ENCODE measurements at places on chromosomes 5 and 9.

GRCh38 chr9:108666240-108666784 lies 189.5 kb downstream of the ACTL7B start:
- no peak for DNase-seq

- no peak for DNase-seq
These were observed 60.9 kb upstream of the GLRX start for GRCh38 chr5:95883185-95884016.

DNA sequence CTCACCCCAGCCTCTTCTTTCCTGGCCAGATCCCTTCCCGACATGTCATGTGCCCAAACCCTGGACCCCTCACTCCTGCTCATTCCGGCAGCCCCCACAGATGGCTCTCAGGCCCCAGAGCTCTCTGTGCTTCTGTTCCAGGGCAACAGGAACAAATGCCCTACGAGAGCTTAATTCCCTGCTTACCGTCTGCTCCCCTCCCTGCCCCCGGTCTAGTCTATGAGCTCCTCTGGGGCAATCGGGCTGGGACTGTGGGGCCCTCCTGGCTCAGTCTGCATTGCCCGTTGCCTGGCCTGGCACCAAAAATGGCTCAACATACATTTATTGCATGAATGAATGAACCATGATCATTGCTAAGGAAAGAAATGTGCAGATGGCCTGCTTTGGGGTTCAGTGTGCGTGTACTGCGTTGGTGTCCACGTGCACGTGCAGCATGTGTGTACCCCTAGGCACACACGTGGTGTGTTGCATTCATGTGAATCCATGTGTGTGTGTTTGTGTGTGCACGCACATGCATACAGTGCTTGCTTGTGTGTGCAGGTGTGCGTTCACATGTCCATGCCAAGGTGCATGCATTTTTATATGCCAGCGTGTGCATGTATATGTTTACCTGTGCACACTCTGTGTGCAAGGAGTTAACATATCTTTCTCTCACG lies 201.2 kb upstream of the IER5L start:
- DNase-seq: no peak

GRCh38 chr9:121597698-121598166 lies 53.7 kb upstream of the DAB2IP start:
- no peak for DNase-seq

- DNase-seq: peak; percentile 19
These were observed 287.3 kb downstream of the EBF1 start for GRCh38 chr5:158812408-158812807.

DNA sequence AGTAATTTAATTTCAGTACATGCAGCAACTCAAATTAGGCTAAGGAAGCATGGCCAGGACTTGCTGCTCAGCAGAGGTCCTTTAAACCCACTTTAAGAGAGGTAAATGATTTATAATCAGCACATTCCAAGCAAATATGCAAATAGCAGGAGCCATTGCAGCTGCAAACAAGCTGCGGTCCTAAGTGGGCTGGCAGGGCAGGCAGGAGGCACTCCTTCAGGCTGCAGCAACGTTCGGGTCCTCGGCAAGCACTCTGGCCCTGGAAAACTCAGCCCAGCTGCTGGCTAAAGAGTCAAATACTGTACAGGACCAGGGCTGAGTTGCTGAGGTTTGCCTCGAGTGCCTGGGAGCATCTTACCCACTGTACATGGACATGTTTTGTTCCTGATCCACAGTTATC lies 126.9 kb downstream of the FSTL4 start:
- no peak for DNase-seq

DNA sequence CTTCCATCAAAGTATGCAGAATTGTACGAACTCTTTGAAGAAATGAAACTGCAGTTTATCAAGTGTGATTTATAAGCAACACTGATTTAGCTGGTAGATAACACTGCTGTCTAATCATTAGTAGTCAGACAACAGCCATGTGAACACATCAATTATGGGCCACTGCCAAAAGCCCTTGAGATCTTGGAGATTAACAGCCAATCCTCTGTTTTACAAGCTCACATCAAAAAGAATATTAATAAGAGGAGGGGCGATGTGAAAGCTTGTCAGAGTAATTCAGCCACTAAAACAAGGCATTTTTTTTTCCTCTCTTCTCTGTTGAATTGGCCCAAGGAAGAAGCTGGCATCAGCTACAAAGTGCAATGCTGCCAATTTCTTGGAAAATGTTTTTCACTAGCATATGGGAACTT lies 28.1 kb downstream of the ZNF608 start:
- DNase-seq: no peak

GRCh38 chr5:109911731-109912130 lies 222.0 kb downstream of the MAN2A1 start:
- DNase-seq: no peak

DNA sequence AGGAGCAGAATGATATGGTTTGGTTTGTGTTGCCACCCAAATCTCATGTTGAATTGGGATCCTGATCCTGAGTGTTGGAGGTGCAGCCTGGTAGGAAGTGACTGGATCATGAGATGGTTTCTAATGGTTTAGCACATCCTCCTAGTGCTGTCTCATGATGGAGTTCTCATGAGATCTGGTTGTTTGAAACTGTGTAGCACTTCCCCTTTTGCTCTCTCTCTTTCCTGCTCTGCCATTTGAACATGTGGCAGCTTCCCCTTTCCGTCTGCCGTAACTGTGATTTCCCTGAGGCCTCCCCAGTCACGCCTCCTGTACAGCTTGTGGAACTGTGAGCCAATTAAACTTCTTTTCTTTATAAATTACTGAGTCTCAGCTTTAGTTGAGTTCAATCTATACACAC lies 756.8 kb upstream of the CDH6 start:
- no peak for DNase-seq

- no peak for DNase-seq
These were observed 1.3 kb downstream of the SEMA6A start for GRCh38 chr5:116573279-116573701.

DNA sequence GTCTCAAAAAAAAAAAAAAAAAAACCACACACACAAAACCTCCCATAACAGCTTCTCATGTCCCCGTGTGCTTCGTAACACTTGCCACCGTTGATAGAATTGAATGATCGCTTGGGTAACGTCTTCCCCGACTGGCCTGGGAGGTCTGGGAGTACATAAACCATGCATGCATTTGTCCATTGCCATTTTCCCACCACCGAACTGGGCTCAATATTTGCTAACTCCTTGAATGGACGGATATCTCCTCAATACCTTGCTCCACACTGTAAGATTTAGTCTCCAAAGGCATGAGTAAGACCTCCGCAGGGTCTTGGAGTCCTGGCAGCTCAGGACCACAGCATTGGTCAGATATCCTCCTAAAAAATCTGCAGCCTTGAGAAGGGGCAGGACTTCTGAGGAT lies 3.2 kb upstream of the P4HA2 start:
- no peak for DNase-seq

Data from activated CD4-positive, alpha-beta T cell treated with anti-CD3 and anti-CD28 coated beads for 4 hours (primary cell).